Progenitor cell of endocrine pancreas (in vitro differentiated cells): ENCODE measurements at places on chromosomes 12 and 14. TPM values are rescaled to one million over a fixed set of nuclear protein-coding genes. Genes with fewer than 3 reads are reported as not detected.

MBD6 gene
- total RNA-seq = 158 and 159 TPM in 2 replicates

MMP19 gene
- 0.62 and 0.89 TPM in 2 replicates for total RNA-seq

AQP6 gene
- total RNA-seq = 0.29 TPM in 1 of 2 replicates, not detected in the other

EEF1AKMT3 gene
- 5.6 and 6.7 TPM in 2 replicates for total RNA-seq

LTB4R2 gene
- 11.0 and 11.3 TPM in 2 replicates for total RNA-seq

DNAJC22 gene
- total RNA-seq = 36.0 and 38.7 TPM in 2 replicates

GRCh38 chr12:89673603-89674002 lies 35.0 kb downstream of the ATP2B1 start:
- no peaks in the 10 kb centered on the region for H3K27me3 ChIP-seq
- H3K4me3 ChIP-seq = no peak overlapping the region
- H3K36me3 ChIP-seq = peaks cover 1% of the 10 kb centered on the region

DNA sequence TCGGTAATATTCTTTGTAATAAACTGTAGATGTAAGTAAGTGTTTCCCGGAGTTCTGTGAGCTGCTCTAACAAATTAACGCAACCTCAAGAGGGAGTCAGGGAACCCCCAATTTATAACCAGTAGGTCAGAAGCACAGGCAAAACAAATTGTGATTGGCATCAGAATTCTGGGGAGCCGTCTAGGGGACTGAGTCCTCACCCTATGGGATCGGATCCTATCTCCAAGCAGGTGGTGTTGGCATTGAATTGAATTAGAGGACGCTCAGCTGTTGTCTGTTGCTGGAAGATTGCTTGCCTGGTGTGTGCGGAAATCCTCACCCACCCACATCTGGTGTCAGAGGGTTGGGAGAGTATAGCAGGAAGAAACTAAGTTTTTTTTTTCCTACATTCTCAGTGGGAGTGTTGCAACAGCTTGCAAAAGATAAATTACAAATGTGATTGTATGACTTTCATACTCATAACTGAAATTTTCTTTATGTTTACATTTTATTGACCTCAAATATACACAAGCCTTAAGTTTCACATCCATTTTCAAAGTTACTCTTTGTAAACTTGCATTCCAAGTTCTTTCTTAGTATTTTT lies 5.5 kb downstream of the TMEM52B start:
- no peaks in the 10 kb centered on the region for H3K36me3 ChIP-seq
- no peak overlapping the region for H3K4me3 ChIP-seq
- H3K27ac ChIP-seq = no peak overlapping the region
- H3K4me1 ChIP-seq = no peaks in the 10 kb centered on the region
- H3K27me3 ChIP-seq = peaks cover 5% of the 10 kb centered on the region

DNA sequence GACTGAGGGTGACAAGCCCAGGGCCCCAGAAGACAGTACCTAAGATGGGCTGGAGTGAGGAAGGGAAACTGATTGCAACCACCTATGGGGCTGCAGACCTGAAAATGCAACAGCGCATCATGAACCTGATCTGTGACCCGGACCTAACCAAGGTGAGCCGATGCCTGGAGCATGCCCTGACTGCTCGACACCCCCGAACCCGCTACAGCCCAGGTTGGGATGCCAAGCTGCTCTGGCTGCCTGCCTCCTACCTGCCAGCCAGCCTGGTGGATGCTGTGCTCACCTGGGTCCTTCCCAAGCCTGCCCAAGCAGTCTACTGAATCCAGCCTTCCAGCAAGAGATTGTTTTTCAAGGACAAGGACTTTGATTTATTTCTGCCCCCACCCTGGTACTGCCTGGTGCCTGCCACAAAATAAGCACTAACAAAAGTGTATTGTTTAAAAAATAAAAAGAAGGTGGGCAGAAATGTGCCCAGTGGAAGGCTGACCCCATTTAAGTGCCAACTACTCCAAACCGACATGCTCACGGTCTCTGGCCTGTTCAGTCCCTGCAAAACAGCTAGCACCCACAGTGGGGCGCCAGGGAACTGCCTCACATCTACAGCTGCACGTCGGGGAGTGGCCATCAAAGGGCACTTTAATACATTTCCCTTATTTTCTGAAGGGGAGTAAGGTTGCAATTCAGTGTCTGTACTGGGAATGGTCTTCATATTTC lies 4.2 kb downstream of the RDH5 start:
- peaks cover 6% of the 10 kb centered on the region for H3K36me3 ChIP-seq
- H3K4me3 ChIP-seq = no peak overlapping the region
- DNase-seq = no peak
- peaks cover 12% of the 10 kb centered on the region for H3K4me1 ChIP-seq

GRCh38 chr12:12503384-12504078 lies 59.1 kb downstream of the DUSP16 start:
- H3K4me1 ChIP-seq = peaks cover 17% of the 10 kb centered on the region
- DNase-seq = no peak
- no peak overlapping the region for H3K27ac ChIP-seq

DNA sequence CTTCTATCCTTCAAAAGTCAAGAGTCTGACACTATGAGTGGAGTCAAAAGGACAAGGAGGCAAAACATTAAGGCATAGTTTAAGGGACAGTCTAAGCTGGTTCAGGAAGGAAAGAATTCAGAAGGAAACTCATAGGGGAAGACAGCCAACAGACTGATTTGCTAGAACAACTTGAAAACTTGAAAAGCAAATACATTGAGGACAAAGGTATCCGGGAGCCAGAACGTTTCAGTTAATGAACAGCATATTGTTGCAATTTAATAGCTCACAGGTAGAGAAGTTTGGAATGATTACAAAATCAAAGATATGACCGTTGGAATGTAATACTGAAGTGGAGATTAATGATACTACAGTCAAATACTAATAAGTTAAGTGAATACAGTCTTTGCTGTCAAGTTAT lies 312.8 kb upstream of the RPL10L start:
- DNase-seq = no peak
- no peaks in the 10 kb centered on the region for H3K4me1 ChIP-seq
- no peak overlapping the region for H3K4me3 ChIP-seq
- H3K36me3 ChIP-seq = no peaks in the 10 kb centered on the region
